Fibroblast of skin of left biceps (primary cell): ENCODE measurements at places on chromosomes 2 and 18.

DNA sequence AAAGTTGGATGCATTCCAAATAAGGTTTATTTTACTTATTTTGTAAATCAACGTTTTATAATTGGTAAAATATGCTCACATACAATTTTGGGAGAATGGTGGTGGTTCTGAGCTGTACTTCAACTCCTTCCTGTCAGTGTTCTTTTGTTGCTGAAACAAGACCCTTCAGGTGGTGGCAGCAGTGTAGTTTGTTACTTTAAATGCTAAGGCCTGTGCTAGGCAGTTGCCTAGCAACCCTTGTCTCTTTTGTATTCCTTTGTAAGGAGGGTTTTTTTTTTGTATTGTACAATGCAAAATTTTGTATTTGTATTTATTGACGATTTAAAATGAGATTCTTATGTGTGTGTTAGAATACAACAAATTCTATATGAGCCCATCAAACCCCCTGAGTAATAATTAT lies 166.0 kb upstream of the FAM98A start:
- DNase-seq: no peak

GRCh38 chr2:236281423-236281822 lies 17.2 kb upstream of the ASB18 start:
- DNase-seq: no peak

- DNase-seq: no peak
These were observed 86.4 kb downstream of the ARL4C start for GRCh38 chr2:234410526-234410925.

- no peak for DNase-seq
These were observed 29.2 kb upstream of the CCDC178 start for GRCh38 chr18:33469699-33470098.

DNA sequence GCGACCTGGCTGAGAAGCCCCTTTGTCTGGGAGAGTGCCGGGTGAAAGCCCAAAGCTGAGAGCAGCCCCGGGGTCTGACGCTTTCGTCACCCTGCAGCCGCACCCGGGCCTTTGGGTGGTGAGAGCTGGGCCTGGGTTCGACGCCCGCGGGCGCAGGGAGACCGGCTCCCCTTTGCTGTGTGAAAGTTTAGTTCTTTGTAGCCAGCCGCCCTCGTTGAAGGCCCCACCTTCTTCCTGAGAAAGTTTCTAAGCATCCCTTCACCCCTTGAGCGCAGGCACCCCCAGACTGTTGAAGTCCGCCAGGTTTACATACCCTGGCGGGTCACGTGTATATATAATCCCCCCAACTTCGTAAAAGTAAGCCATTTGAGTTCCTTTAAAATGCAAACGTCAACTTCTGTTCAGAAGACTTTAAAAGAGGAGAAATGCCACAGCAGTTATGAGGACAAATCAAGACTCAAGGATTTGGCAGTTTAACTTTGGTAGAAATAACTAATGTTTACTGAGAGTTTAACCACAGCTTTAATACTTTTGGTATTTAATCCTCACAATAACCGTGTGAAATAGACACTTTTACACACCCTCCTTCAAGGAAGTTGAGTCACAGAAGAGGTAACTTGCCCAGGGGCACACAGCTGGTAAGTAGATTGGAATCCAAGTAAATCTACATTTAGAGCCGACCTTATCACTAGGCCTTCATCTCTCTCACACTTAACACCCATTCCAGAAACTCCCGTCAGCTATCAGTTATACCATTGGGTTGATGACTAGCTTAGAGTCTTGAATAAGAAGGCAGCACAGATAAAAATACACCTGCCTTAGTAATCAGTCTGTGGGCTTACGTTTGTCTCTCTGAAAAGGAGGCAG lies 1.1 kb upstream of the MBOAT2 start:
- DNase-seq: no peak

- DNase-seq: no peak
These were observed 215.9 kb downstream of the SP3 start for GRCh38 chr2:173749315-173749714.

DNA sequence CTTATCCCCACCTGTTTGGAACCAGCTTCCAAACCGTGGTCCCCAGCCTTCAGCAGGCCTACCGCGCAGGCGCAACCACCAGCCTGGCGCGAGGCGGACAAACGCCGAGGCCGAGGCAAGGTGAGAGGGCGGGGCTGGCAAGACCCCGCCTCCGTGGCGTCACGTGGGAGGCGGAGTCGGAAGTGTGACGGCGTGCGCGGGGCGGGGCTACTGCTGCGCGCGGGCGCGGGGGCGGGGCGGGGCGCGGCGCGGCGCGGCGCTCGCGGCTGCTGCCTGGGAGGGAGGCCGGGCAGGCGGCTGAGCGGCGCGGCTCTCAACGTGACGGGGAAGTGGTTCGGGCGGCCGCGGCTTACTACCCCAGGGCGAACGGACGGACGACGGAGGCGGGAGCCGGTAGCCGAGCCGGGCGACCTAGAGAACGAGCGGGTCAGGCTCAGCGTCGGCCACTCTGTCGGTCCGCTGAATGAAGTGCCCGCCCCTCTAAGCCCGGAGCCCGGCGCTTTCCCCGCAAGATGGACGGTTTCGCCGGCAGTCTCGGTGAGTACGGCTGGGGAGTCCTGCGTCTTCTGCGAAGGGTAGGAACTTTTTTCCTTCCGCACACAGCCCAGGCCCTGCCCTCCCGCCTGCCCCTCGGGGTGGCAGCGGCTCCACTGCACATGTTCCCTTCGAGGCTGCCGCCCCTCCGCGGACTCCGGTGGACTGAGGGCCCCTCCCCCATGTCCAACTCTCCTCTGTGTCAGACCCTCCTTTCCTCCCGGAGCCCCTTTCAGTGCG lies at the start of gene EML4:
EML4 (plus strand) TSS at position 254 of the 774 bp plus-strand sequence; CDS start at position 513, 259 bp downstream.
- DNase-seq: peak; percentile 73

DNA sequence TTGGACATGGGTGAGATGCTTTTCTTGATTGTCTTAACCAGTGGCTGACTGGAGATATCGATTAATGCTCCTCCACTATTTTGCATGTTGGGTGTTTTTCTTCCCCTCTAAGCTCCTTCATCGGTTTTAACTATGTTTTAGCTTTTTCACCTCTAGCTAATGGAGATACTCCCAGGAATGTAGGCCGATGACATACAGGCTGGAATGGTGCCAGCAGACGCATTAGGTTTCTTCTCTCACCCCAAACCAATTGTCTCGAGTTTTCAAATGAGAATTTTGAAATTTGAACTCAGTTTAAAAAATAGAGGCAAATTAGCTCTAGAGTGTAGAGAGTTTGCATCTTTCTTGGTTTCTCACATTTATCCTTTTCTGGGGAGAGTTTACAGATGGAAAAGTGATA lies 247.6 kb downstream of the RPRM start:
- DNase-seq: no peak

DNA sequence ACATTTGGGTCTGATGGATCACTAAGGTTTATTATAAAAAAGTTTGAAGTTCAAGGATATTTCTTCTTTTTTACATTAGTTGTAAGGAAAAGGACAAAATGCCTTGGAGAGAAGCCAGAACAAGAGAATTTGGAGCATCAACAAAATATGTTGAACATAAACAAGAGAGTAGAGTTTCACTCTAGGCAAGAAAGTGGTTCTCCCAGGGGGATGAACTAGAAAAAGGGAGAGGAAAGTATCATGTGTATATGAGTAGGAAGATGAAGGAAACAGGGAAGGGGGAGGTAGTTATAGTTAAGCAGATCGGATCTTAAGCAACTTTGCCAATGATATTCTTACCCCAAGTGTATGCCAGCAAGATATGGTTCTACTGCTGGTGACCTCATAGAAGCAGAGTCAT lies 63.8 kb upstream of the GALNT3 start:
- no peak for DNase-seq

GRCh38 chr2:200026332-200027230 lies 71.2 kb downstream of the MAIP1 start:
- DNase-seq: peak; percentile 82

- DNase-seq: no peak
These were observed 4.0 kb upstream of the CCBE1 start for GRCh38 chr18:59701272-59701671.

GRCh38 chr2:155125585-155126230 lies 427.2 kb downstream of the KCNJ3 start:
- no peak for DNase-seq

- DNase-seq: no peak
These were observed 134.7 kb downstream of the RIF1 start for GRCh38 chr2:151544449-151544848.

GRCh38 chr2:133986881-133987795 lies 266.7 kb upstream of the MGAT5 start:
- no peak for DNase-seq

DNA sequence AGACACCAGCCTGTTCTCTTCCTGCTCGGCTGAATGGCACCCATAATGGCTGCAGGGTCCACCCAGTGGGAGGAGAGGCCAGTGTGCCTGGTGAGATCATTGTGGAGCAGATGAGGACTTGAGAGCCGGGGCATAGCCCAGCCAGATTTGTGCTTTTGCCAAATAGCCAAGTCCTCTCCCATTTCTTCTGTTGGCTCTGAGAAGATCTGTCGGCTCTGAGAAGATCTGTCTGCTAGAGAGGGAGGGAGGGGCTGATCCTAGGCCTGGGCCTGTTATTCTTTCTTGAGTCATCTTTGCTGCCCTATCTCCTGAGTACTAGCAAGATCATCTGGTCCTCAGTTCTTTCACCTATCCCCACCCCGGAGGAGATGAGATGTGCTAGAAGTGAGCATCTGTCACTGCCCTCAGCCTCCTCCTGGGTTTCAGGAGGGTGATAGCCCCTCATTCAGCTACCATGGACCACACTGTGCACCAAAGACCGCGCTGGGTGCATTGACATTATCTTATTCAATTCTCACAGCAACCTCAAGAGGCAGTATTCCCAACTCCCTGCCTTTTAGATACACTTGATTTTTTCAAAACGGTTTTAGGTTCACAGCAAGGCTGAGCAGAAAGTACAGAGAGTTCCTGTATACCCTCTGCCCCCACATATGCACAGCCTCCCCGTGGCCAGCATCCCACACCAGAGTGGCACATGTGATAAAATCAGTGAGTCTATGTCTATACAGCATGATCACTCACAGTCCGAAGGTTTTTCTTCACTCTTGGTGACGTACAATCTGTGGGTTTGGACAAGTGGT lies 98.6 kb downstream of the CAPN13 start:
- no peak for DNase-seq

- no peak for DNase-seq
These were observed 65.7 kb downstream of the RRM2 start for GRCh38 chr2:10188211-10188610.

- no peak for DNase-seq
These were observed 650.7 kb upstream of the HS6ST1 start for GRCh38 chr2:128969374-128969773.

- no peak for DNase-seq
These were observed 246.6 kb upstream of the NCKAP5 start for GRCh38 chr2:133814890-133815289.

DNA sequence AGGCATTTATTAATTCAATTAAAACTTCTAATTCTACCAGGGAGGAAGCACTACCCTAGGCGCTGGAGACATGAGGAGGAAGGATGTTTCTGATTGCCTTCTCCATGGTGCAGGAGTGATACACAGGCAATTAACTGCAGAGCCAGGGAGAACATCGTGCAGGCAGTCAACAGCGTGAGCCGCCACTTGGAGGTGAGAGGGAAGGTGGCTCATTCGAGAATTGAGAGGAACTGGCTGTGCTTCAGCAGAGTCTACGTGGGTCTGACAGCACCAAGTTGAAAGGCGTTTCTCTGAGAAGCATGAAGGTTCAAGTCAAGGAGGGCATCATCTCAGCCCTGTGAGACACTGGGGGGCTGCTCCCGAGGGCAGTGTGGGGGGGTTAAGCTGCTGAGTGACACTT lies 388.7 kb upstream of the MYT1L start:
- DNase-seq: no peak

DNA sequence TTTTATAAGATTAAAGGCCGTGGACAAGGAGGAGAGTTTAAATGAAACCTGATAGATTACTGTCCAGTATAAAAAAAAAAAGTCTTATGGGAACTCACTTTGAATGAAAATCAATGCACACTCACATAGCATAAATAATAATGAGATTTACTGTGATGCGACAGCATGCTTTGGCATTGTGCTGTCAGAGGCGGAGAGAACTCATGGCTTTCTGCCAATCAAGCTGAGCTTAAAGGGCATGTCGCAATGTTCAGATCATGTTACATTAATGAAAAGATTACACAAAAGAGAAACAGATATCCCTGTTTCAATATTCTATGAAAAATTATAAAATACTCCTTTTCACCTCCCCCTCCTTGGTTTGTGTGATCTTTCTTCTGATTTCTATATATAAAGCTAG lies 310.8 kb downstream of the ERBB4 start:
- peak; percentile 64 for DNase-seq

GRCh38 chr2:75647771-75648170 lies 1.2 kb downstream of the MRPL19 start:
- no peak for DNase-seq

DNA sequence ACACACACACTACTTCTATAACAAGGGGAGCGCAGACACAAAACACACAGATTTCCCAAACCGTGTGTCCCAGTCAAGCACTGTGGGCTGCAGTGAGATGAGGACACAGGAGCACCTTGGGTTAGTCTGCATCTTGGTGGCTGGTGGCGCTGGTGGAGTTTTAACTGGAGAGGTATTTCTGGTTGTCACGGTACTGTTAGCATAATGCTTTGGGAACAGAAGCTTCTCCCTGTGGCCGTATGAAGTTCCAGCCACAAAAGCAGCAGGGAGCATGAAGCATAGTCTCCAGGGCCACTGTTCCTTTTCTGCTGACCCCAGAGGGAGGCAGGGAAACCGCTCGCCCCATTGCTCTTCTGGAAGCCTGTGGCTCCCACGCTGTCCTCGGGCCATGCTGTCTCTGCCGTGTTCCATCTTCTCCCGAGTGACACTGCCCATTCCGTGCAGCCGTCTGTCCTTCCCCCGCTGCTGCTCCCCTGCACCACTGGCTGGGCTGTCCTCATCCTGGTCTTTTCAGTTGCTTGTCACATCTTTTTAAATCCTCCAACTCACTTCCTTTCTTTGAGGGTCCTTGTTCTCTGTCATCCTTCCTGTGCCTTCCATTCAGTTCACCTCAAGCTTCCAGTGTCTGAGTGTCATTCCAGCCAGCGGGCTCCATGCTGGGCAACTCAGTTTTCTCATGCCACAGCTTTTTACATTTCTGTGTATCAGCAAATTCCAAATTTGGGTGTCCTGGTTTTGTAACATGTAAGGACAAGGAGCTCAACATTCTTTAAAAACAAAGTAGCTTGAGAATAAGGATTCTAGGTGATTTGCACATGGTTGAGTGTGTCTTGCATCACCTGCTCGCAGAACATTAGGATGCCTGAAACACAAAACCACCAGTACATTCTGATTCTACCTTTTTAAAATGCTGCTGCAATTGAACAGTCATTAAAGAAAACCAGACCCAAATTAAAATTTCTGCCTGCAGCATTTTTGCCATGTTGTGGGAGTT lies 125.0 kb downstream of the MTCL1 start:
- no peak for DNase-seq

GRCh38 chr2:111900859-111901258 lies 2.5 kb downstream of the MERTK start:
- no peak for DNase-seq

GRCh38 chr2:215528555-215528954 lies 92.7 kb upstream of the FN1 start:
- DNase-seq: peak; percentile 99
